Activated CD4-positive, CD25-positive, alpha-beta regulatory T cell (primary cell): ENCODE measurements at places on chromosomes 6 and 20.

DNA sequence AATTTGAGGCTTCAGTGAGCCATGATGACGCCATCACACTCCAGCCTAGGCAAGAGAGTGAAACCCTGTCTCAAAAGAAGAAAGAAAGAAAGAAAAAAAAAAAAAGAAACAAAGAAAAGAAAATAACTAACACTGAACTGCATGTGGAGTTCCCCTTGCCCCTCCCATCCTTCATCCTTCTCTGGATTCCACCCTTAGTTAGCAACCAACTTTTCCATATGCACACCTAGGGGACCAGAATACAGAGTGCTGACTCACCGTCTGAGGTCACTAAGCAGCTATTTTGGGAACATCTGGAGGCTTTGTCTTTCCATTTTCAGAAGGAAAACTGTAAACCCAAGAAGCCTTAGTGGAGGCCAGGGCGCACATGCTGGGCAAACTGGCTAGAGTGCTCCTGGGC lies 257.4 kb downstream of the MAFB start:
- no peak for DNase-seq

DNA sequence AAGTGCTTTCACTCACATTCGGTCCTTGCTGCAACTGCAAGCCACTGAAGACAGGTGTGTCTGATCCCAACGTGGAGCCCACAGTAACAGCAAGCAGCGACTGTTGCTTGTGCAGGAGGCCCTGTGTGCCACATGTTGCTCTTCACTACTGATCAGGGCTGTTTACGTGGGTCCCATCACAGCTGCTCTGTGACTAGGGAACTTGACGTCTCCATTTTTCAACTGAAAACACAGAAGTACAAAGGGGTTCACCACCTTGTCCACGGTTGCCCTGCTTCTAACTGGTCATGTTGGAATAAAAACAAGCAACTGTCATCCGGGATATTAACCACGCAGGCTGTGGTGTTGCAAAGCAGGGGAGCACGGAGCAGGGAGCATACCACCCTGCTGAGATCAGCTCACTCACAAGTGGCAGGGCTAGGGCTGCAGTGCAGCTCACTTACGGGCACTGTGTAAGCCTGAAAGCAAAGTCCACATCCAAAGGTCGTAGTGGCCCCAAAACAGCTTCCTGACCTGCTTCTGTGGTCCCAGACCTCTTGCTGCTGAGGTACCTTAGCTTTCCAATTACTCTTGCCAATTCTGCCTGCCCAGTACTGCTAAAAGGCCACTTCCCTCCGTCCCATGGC lies 105.8 kb upstream of the DUSP22 start:
- no peak for DNase-seq

DNA sequence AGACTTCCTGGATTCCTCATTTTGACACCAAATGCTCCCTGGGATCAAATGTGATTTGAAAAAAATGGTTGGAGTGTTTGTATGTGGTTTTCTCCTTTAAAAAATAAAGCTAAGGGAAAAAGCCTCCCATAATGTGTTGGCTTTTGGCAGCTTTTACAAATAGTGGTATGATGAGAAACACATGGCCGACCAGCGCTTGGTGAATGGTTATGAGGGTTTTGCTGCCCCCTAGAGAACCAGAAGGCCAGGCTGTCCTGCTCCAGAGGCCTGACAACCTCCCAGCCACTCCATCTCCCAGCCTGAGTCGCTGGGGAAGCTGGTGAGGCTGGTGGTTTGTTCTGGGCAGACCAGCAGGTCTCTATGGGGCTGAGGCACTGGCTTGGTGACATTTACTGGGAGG lies 69.3 kb downstream of the CLIC5 start:
- DNase-seq = no peak

DNA sequence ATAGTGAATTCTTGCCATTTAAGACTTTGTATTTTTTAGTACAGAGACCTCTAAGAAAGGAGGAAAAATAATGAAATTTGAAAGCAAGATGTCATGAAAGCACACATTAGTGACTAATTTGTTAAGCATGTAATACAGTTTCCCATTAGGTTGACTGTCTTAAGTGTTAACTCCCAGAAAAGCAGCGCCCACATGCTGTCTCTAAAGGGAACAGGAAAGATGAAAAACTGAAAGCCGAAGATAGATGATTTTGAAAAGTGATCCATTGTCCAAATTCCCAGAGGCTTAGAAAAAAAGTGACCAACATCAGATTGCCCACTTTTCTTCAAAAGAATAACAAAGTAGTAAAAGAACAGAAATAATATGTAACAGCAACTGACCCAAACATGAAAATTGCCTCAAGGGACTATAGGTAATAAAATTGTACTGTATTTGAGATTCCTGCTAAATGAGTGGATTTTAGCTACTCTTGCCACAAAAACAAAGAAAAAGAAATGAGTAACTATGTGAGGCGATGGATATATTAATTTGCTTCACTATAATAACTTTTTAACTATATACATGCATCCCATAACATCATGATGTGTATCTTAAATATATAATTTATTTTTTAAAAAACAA lies 83.2 kb upstream of the OGFRL1 start:
- DNase-seq = no peak

- no peak for DNase-seq
Measured at GRCh38 chr6:17258749-17259148, 22.4 kb upstream of the RBM24 start.

DNA sequence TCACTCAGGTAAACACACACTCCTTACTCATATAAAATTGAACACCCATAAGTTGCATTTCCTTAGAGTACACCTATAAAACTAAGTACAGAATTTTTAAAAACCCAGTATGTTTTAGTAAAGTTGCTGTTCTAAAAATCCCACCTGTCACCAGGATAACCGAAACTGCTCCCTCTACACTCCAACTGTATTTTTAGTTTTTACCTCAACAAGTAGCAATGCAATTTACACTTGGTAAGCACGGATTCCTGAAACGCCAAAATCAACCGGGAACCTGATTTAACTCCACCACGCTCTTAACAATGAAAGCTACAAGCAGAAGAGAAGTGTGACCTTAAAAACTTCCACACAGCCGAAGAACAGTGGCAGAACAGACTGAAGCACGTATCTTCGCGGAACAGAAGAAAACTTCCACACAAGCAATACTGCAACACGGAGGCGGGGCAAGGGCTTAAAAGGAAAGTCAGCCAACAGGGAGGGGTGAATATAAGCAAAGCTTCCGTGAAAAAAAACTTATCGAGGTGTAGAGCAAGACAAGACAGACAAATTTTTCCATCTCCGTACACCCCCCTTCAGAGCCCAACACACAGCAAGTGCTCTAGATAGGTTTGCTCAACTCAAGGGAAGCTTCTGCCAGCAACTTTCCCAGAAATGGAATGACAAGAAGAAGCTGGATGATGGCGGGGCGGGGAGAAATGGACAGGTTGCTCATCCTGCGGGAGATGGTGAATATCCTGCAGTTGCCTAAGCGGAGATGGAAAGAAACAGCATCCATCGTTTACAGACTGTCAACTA lies 1.4 kb downstream of the STAU1 start:
- DNase-seq = peak; percentile 16

GRCh38 chr6:169851641-169852503 lies 100.5 kb downstream of the ERMARD start:
- DNase-seq = no peak

- DNase-seq = no peak
Measured at GRCh38 chr6:165961233-165961632, 206.4 kb downstream of the TBXT start.

GRCh38 chr20:63611646-63612045 lies 15.3 kb downstream of the GMEB2 start:
- no peak for DNase-seq

- no peak for DNase-seq
Measured at GRCh38 chr6:130743175-130743574, 84.0 kb upstream of the SMLR1 start.

DNA sequence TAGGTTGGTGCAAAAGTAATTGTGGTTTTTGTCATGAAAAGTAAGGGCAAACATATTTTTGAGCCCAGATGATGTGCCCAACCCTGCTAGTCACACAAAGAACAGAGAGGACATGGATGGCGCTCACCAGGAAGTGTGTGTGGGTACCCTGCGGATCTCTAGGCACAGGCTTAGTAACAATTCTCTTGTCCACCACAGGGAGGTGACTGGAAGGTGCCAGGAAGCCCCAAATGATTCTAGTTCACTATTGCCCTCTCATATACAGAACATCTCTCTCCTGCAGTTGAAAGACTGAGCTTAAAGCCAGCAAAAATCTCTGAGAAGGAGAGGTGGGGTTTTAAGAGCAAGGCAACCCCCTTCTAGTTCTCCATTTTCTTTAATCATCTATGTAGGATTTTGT lies 272.1 kb upstream of the TAB2 start:
- no peak for DNase-seq

DNA sequence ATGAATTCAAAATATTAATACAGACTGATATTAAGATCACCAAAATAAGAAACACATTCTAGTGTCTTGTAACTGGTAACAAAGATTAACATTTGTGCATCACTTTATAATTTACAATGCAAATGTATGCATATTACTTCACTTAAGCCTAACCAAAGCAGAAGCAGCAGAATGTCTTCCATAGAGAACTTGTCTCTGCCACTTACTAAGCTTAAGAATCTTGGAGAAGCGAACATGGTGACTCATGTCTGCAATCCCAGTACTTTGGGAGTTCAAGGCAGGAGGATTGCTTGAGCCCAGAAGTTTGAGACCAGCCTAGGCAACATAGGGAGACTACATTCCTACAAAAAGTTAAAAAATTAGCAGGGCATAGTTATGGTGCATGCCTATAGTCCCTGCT lies 18.8 kb downstream of the AK9 start:
- DNase-seq = no peak

GRCh38 chr6:28543651-28544610 lies 18.2 kb downstream of the GPX5 start:
- DNase-seq = no peak

DNA sequence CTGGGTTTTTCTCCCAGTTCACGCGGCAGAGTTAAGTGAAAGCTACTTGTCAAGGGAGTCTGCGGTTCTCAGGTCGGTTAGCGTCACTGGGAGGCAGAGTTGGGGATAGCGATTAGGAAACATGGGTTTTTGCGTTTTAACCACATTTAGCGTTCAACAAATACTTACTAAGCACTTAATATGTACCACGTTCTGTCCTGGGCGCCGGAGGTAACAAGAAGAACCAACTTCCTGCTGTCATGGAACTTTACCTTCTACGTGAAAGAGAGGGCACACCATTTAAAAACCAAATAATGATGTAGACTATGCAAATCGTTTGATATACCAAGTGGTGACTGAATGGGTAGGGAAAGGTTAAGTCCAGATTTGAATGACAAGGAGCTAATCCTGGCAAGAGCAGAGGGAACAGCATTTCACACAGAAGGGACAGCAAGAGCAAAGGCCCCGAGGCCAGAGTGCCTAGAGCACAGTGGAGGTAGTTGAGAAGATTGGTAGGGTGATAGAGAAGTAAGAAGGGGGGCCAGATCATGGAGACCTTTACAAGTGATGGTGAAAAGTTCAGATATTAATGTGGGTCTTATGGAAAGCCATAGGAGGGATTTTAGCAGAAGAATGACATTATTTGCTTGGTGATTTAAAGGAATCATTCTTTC lies 744 bp downstream of the RIOK1 start:
- no peak for DNase-seq

- no peak for DNase-seq
Measured at GRCh38 chr6:147881432-147881831, 372.9 kb downstream of the SAMD5 start.

- DNase-seq = no peak
Measured at GRCh38 chr20:63807654-63808053, 23.4 kb downstream of the ZBTB46 start.

DNA sequence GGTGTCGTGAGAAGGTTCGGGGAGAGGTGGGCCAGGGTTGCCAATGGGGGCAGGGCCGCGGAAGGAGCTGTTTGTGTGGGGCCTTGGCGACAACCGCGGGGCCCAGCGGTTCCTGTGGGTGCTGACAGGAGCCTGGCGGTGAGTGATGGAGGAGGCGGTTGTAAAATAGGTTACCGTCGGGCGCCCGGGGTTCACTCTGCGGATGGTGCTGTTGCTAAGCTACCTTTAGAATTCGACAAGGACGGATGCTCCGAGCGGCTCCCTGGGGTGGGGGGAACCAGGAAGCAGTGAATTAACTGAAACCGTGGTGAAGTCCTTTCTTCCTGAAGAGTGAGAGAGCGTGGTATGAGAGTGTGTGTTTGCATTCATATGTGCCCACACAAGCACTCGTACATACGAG lies 61.7 kb downstream of the CDH22 start:
- DNase-seq = no peak

GRCh38 chr20:8428988-8429387 lies 296.9 kb downstream of the PLCB1 start:
- no peak for DNase-seq
